ENCODE measurements at places on chromosomes 5 and 9. TPM values are rescaled to one million over a fixed set of nuclear protein-coding genes. Genes with fewer than 3 reads are reported as not detected.

Gene TEK
- under 0.01 TPM for total RNA-seq

Gene ZNF300
- total RNA-seq, result 6.3 TPM

Gene EIF4EBP3
- 3.1 TPM for total RNA-seq

Gene SPINK7
- 37.3 TPM for total RNA-seq

Gene PCDHB5
- 0.34 TPM for total RNA-seq

Gene SLC46A2
- not detected for total RNA-seq

Gene C5
- 1.6 TPM for total RNA-seq

Gene TYRP1
- total RNA-seq, result not detected

Gene GAPVD1
- 82.9 TPM for total RNA-seq

Gene GLRA1
- not detected for total RNA-seq

Gene FOXD1
- 13.0 TPM for total RNA-seq

Gene PCA3
- total RNA-seq, result not detected

Gene SPINK6
- total RNA-seq, result not detected

Gene AGPAT2
- 42.0 TPM for total RNA-seq

Gene CMYA5
- 0.34 TPM for total RNA-seq

Gene GPRIN1
- 5.1 TPM for total RNA-seq

Gene GOLM1
- 55.1 TPM for total RNA-seq

Gene BTNL8
- total RNA-seq, result not detected

Gene CCDC171
- 2.3 TPM for total RNA-seq

Gene ADRA1B
- not detected for total RNA-seq

Gene TLX3
- total RNA-seq, result not detected

Gene C9
- total RNA-seq, result not detected

Gene OMD
- not detected for total RNA-seq

Gene ACSL6
- total RNA-seq, result 0.14 TPM

Gene GRXCR2
- total RNA-seq, result not detected

Gene TMC1
- 0.71 TPM for total RNA-seq

Gene SPAG8
- not detected for total RNA-seq

Gene PCSK1
- total RNA-seq, result under 0.01 TPM

Gene STOM
- 246 TPM for total RNA-seq

Gene ADCY2
- 0.07 TPM for total RNA-seq

Gene CDH9
- total RNA-seq, result not detected

Gene LECT2
- total RNA-seq, result not detected

Gene TMEM215
- total RNA-seq, result not detected

Gene DDX4
- total RNA-seq, result under 0.01 TPM

Gene OR13F1
- total RNA-seq, result not detected

Gene CLIC3
- total RNA-seq, result 4.4 TPM

Gene RFESD
- 2.4 TPM for total RNA-seq

Gene SLC4A9
- 0.07 TPM for total RNA-seq
